ENCODE measurements at places on chromosomes 7 and 10.

DNA sequence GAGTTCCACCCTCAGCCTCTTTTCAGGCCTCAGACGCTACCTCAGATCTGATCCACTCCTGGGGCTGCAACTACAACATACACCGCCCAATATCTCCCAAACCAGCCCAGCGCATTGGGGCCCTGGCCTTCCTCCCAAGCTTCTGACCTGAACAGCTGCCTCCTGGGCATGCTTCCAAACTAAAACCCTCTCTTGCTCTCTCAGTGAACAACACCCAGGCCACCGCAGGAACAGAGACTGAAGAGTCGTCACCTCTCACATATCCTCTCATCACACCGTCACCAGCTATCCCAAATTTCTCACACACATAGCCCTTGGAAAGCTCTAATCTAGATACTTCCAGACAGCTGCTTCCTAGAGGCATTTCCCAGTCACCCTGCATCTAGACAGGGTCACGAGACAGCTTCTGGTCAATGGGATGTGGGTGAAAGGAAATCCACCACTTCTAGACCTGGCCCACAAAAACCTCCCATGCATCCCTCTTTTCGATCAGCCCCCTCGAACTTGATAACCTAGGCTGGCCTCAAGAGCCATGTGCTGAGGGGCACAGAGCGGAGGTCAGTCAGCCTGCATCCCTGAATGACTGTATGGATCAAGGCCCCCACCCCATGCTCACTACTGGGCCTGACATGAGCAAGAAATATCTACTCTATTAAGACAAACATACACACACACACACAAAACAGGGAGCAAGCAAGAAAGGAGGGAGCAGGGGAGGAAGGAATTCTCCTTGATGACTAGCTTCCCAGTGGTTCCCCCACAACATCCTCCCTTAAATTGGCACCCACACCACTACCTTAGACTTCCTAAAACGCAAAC is 1.8 kb downstream of the PARP12 start:
- DNase-seq: no peak

DNA sequence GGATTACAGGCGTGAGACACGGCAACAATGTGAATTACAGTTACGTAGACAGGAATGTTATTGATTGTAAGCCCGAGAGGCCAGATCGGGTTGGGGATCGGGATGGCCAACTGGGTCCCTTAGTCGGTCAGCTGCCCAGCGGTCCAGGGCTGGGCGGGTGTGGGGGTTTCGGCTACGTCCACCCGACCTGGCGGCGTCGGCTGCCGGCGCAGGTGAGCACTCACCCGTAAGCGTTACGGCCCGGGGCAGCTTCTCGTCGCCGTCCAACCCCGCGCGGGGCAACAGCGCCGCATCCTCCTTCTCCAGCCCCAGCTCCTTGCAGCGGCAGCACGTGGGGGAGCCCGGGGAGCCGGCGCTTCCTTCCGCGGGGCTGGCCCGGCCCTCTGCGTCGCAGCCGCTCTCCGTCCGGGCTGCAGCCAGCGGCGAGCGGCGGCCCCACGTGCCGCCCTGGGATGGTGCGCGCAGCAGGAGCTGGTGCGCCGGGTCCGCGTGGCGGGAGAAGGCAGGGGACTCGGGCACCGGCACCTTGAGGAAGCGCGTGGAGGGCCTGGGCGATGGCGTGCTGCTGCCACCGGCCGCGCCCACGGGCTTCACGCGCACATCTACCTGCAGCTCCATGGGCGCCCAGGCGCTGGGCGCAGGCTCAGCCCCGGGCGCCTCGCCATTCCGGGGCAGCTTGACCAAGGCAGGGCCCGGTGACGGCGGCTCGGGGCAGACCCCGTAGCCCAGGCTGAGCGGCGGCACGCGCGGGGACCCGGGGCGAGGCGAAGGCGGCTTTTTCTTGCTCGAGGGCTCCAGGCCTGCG is 609 bp downstream of the KLRG2 start:
- DNase-seq: peak; percentile 18

GRCh38 chr7:13290975-13291374 is 603.5 kb downstream of the ARL4A start:
- no peak for DNase-seq

- DNase-seq: no peak
Observed at GRCh38 chr10:65394502-65395297, 1531.1 kb upstream of the LRRTM3 start.

DNA sequence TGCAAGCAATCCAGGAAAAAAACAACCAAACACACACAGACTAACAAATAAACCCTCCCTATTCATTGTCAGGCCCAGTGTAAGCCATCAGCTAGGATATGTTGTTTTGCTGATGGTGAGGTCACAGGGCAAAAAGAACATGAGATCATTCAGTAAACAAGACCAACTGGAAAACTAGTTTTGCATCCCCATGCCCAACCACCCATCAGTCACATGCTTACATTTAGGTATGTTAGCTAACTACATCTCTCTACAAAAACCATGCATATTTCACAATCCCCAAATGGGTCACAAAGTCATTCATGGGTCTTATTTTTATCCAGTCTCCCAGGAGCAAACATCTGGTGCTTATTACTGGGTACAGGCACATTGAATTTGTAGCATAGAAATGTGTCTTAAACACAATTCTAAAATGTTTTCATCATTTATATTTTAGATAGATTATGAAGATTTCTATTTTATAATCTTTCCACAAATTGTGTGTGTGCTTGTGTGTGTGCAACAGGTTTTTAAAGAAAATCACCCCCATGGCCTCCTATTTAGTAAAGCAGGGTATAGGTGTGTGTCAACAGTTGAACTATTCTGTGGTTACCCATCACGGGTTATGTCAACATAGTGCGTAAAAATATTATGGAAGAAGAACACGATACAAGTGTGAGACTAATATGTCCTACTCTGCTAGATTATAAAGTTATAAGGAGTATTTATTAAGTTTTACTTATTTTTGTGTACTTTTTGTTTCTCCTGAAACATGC is 103.8 kb upstream of the AKR1E2 start:
- DNase-seq: no peak

DNA sequence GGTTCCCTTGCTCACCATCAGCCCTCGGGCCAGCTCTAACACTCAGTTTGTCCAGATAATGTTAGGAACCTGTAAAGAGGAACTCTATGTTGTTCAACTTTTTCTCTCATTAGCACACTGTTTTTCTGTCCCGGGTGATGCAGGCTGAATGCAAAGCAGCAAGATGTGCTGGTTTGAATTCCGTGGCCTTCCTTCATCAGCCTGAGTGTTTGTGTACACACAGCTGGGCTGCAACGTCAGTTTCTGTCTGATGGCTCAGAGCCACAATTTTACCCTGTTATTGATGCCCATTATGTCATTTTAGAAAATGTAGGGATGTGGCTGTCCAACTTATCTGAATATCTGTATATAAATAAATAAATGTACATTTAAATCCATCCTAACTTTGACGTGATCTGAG is 152.0 kb downstream of the PLPP4 start:
- no peak for DNase-seq

DNA sequence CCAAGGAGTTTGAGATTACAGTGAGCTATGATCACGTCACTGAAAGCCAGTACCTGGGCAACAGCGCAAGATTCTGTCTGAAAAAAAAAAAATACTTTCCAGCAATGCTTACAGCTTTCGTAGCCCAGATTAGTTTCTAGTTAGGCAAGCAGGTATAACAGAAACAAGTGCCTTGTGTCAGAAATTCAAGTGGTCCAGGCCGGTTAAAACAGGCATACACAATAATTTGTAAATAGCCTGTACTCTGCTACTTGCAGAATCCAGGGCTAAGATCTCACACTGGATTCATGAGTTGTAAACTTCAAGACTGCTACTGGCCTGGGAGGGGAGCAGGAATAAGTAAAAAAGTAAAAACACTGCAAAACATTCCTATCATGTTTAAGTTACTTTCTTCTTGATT is 512.9 kb downstream of the IPMK start:
- DNase-seq: no peak

- no peak for DNase-seq
Observed at GRCh38 chr10:87925570-87925969, 62.1 kb downstream of the PTEN start.

Measured in CD14-positive monocyte (primary cell).